ENCODE measurements at places on chromosomes 16 and 17.

DNA sequence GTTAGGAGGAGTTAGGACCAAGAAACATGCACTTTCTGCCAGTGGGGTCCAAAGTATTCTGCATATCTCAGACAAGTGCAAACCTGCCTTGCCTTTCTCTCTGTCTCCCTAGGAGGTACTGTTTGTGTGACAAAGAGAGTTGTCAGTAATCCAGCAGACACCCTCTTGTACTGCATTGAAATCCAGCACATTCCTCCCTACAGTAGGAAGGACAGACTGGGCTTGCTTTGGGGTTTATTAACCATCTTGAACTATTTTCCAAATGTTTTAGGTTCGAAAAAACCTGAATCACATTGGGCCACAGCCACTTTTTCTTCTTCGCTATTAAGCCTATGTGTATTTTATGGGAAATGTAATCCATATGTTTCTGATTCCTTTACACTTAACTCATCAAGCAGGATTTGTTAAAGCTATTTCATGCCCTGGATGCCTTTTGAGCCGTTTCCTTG, 204.2 kb upstream of the KCNJ16 start:
- DNase-seq: no peak

- DNase-seq: no peak
These were observed 847.4 kb upstream of the EEF2KMT start for GRCh38 chr16:5944971-5945370.

GRCh38 chr17:74547736-74548135, 1.8 kb upstream of the CD300C start:
- no peak for DNase-seq

DNA sequence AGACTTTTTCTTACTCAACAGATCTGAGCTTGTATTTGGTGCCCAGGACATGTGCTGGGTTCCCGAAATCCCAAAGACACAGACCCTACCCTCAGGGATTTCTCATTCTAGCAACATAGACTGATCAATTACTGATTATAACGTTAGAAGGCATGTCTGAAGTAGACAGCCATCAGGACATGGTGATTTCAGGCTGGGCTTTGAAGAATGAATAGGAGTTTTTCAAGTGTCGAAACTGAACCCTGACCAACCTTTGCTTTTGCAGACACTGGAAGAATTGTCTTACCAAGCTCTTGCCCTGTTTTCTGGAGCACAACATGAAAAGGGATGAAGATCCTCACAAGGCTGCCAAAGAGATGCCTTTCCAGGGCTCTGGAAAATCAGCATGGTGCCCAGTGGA, 40.0 kb upstream of the IL21R start:
- no peak for DNase-seq

DNA sequence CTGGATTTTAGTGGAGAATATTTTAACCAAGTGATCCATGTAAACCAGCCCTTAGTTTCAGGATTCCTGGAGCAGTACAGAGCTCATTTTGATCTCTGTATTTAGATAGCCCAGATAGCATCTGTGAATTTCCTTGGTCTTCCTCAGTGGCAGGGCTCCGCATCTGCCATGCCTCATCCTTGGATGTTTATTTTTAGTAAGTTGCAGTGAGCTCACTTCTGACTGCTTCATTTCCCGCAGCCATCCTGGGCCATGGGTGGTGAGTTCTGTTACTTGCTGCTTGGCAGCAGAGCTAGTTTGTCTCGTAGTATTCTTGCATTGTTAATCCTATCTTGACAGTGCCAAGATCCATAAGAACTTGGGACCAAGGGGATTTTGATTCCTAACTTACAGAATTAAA, 33.7 kb downstream of the IST1 start:
- no peak for DNase-seq

GRCh38 chr16:88479793-88480760, 27.0 kb downstream of the ZFPM1 start:
- peak; percentile 60 for DNase-seq

Measured in GM18507 (cell line).